ENCODE measurements at places on chromosomes 7 and 10.

- DNase-seq = no peak
Observed at GRCh38 chr7:18341756-18342155, 153.8 kb upstream of the HDAC9 start.

DNA sequence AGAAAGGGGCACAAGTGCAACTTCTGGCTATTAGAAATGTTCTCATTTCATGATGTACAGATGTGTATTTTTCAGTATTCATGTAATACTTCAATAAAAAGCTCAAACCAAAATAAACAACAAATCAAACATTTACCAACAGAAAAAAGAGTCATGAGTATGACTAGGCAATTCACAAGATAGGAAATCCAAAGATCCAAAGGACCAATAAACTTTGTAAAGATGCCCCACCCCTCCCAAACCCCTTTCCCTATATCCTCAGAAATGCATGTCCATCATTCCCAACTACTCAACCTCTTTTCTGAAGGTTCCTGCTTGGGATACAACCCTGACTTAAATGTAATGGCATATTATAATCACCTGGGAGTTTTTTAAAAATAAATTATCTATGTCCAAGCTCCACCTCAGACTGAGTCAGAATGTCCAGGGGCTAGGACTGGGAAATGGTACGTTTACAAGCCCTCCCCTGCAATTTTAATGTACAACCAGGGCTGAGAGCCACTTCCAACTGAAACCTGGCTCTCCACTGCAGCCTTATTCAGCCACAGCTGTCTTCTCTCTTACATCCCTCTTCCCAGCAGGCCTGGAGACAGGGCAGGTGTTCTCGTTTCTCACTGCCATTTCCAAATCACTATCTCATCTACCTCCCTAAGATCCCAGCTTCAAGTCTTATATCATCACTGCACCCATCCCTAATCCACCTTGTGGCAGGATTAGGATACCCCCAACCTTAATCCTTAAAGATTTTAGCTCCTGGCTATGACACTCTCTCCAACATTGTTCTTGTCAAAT, 36.5 kb downstream of the COA1 start:
- no peak for DNase-seq

DNA sequence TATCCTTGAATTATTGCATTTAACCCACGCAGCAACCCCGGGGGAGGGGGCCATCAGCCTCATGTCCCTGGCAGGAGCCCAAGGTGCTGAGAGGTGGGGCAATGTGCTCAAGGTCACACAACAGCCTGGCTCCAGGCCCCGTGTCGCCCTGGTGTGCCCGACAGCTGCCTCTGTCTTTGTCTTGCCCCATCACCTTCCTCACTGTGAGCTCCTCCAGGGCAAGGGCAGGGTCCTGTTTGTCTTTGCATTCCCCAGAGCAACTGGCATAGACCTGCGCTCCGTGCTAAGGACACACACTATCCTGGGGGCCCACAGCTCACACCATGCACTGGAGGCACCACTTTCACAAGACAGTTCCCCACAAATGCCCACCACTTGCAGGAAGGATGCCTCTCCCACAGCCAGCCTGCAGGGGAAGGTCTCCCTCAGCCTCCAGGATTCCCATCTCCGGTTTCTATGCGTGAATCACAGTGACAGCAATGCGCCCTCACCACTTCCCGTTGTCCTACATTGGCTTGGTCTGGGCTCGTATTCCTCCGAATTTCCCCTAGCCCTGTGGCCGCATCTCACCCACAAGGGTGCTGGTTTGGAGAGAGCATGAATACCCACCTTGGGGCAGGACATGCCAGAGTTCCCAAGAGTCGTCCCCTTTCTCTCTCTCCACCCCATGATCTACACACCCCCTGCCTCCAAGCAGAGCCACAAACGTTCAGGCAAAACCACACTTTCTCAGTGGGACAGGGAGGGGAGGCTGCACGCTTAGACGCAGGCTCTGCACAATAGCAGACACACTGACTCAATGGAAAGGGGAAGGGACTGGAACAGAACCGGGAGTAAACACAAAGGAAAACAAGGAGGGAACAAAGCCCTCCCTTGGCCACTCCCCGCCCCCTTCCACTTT, 10.3 kb downstream of the ITPRIP start:
- DNase-seq = no peak

DNA sequence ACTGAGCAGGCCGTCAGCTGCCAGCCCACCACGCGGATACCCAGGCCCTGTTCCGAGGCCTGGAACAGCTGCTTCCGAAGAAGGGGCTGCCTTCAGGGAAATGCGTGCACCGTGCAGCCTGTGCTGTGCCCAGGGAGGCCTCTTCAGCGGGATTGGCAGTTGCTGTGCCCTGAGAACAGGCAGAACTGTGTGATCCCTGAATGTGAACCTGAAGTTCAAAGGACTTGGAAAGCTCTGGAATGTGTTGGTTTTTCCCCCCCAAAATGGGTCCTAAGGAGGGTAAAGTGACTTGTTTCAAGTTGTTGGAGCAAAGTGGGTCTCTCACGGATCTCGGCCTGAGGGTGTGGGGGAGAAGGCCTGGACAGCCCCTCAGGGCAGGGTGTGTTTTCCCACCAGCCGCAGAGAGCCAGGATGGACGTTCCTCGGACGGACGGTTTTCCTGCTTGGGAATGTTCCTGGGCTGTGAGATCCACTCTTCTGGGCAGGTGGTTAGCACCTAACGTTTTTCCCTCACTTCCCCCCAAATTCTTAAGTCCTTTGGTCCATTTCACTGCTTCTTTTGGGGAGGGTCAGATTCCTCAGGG, 2.1 kb downstream of the SPRN start:
- no peak for DNase-seq

GRCh38 chr7:746155-747061, 19.3 kb upstream of the PRKAR1B start:
- DNase-seq = no peak

- DNase-seq = no peak
Observed at GRCh38 chr10:33935350-33935749, 600.9 kb upstream of the NRP1 start.

DNA sequence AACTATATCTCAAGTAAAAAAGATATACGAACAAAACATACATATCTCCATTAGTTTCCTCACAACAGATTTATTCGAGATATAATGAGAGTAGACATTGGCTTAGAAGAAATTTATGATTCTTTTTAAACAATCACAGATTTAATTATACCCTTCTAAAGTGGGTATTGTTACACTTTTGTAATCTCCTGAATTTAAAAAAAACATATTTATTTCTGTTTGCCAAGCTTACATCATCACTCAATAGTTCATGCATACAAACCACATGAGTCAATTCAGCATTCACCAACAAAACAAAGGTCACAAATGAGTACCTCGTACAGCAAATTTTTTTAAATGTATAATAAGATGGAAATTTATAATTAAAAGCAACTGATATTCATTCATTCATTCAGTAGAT, 17.6 kb downstream of the LRRN3 start:
- peak; percentile 80 for DNase-seq

DNA sequence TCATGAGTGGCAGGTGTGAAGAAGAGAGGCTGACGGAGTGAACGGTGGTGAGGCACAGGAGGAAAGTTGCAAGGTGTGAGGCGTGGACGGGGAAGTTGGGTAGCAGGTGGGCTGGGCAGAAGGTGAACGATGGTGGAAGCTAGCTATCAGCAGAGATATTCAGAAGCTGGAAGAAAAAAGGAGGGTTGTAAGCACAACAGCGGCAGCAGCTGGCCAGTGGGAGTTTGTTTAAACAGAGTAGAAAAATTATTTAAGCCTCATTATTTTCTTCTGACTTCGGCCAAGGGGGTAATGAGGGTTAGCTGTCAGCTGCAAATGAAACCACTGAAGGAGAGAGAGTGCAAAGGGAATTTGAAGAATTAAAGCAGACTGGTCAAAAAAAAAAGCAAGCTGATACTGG, 62.1 kb upstream of the PRKAR2B start:
- peak; percentile 62 for DNase-seq

- no peak for DNase-seq
Observed at GRCh38 chr7:35729061-35729783, 34.3 kb upstream of the HERPUD2 start.

DNA sequence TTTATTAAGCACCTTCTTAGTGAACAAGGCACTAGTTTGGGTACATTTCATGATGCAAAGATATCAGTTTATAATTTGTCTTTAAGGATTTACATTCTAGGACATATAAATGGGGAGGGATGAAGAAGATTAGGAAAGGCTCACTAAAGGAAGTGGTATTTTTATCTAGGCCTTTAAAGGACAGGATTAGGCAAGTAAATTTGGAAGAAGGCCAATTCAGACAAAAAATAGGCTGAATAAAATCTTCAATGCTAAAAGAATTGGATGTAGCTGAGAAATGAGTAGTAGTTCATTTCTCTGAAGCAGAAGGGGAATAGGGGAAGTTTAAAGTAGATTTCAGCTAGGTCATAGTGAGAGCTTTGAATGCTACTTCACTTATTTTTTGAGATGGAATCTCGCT, 4.8 kb upstream of the FAM24B start:
- DNase-seq = no peak

DNA sequence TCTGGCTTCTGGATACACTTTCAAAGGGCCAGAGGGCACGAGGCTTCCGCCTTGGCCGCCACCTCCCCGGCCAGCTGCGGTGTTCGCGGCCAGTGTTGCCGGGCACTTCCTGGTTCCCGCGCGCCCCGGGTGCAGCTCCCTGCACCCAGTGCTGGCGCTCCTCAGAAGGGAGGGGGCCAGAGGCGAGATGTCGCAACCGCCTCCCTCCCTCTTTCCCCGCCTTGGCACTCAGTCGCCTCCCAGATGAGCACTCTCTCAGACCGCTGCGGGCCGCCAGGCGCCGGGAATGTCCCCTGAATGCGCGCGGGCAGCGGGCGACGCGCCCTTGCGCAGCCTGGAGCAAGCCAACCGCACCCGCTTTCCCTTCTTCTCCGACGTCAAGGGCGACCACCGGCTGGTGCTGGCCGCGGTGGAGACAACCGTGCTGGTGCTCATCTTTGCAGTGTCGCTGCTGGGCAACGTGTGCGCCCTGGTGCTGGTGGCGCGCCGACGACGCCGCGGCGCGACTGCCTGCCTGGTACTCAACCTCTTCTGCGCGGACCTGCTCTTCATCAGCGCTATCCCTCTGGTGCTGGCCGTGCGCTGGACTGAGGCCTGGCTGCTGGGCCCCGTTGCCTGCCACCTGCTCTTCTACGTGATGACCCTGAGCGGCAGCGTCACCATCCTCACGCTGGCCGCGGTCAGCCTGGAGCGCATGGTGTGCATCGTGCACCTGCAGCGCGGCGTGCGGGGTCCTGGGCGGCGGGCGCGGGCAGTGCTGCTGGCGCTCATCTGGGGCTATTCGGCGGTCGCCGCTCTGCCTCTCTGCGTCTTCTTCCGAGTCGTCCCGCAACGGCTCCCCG, at the start of gene FFAR4:
Gene FFAR4, plus strand, starts transcription at position 231 of the 842 bp plus-strand sequence. Its CDS starts 56 bp downstream, at position 287.
- DNase-seq = no peak

DNA sequence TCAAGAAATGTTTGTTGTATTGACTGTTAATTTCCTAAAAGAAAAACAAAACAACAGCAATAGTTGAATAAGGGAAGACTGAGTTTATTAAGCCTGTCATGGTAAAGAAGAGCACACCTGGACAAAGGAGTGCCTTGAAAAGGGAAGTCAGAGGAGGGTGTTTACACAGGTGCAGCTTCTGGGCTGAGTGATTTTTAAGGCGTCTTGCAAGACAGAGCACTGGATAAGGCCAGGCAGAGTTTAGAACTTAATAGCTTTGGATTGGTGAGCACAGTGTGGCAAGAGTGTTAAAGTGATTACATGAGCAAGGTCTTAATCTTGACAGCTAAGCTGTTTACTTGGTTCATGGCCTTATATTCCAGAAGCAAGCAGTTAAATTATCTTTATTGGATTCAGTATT, 423.2 kb downstream of the CNTNAP2 start:
- DNase-seq = no peak

All from NCI-H1417 treated with DMSO at 0.1 percent for 48 hours (cell line).